ENCODE measurements at places on chromosomes 2 and 18.

GRCh38 chr2:25431604-25432003, 89.9 kb upstream of the DNMT3A start:
- DNase-seq, result no peak

- DNase-seq, result peak; percentile 73
Observed at GRCh38 chr2:177239932-177240630, 24.4 kb downstream of the NFE2L2 start.

- peak; percentile 49 for DNase-seq
Observed at GRCh38 chr2:117832905-117833613, 18.6 kb downstream of the DDX18 start.

DNA sequence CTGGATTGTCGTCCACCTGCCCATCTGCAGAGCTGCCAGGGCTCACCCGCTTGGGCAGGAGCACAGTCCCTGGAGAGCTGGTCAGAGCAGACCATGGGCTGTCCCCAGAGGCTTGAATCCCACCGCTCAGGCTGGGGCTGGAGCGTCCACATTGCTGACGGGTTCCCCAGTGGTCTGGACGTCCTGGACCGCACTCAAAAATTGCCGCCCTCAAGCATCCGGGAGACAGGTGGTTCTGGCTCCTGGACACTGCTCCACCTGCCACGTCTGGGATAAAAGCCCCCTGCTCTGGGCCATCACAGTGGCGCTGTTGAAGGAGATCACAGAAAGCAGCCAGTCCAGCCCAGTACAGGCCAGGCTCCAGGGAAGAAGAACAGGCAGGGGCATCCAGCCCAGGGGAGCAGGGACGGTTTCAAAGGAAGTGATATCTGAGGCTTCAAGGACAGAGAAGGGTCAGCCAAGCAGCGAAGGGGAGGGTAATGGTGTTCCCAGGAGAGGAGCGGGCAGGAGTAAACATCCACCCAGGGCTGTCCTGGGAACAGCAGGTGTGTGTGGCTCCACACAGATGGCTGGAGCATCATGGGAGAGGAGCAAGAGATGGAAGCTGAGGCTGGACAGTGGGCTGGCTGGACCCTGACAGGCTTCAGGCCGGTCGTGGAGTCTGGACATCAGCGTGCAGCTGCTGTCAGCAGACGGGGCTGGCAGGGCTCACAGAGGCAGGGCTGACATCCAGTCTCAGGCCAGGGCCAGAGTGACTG, 21.9 kb upstream of the ID2 start:
- DNase-seq, result no peak

- DNase-seq, result no peak
Observed at GRCh38 chr2:109317471-109318095, 188.6 kb downstream of the SH3RF3 start.

DNA sequence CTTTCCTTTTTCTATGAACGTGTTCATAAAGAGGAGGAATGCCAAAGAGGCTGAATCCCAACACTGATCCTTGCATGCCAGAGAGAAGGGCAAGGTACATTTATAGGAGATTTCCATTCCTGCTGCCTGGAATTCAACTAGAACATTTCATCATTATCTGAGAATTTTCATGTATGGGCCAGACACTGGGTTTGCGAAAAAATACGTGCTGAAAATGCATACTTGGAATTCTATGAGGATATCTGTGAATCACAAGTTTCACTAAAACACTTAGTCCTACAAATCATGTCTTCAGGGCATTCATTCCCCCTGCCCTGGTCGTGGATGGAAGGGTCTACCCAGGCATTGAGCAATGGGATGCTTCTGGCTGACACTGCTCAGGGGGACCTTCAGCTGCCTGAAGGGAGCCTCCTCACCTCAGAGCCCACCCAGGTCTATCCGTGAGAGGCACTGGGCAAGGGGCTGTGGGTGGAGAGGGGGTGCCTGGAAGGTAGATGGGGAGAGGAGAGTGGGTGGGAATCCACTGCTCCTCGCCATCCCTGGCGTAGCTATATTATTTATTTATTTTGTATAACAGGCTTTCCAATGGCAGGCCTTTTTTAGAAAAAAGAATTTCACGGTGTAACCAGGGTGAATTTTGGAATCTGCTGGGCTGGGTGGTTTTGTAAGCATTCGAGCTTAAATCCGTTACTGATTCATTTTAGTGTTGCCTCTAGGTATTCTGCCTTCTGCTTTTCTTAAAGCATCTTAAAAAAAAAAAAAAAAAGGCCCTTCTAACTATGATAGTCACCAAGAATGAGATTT, 560.6 kb upstream of the ID2 start:
- DNase-seq, result peak; percentile 70

GRCh38 chr2:230773039-230773773, 60.6 kb downstream of the CAB39 start:
- no peak for DNase-seq

GRCh38 chr2:152693033-152693432, 24.2 kb downstream of the PRPF40A start:
- no peak for DNase-seq

DNA sequence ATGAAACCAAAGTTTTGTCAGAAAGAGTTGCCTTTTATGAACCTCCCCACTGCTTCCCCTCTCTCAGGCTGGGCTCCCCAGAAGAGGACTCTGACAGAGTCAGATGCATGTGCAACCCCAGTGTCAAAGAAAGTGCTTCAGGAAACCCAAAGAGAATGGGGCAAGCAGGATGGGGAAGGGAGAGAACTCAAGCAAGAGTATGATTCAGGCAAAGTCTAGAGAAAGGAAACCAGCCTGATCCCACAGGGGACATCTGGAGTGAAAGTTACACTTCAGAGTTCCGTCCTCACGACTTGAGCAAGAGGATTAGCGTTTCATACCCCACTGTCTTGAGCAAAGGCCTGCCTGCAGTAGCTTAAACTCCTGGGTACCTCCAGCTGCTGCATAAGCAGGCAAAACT, 51.8 kb upstream of the EPC2 start:
- no peak for DNase-seq

DNA sequence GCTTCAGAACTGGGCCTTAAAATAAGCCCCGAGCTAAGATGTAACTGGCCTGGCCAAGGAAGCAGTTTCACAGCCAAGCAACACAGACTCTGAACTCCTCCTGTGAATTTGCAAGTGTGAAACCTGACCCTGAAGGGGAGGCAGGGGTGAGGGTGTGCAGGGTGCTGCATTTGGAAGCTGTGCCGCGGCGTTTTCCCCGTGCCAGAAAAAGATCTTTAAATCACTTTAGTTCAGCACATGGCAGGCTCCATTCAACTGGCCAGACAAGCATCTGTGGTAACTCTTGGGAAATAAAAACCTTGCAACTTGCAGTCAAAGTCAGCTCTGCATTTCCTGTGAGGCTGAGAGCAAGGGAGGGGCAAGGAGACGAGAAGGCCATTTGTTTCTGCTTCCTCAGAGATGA, 209.3 kb upstream of the SOX11 start:
- peak; percentile 79 for DNase-seq

DNA sequence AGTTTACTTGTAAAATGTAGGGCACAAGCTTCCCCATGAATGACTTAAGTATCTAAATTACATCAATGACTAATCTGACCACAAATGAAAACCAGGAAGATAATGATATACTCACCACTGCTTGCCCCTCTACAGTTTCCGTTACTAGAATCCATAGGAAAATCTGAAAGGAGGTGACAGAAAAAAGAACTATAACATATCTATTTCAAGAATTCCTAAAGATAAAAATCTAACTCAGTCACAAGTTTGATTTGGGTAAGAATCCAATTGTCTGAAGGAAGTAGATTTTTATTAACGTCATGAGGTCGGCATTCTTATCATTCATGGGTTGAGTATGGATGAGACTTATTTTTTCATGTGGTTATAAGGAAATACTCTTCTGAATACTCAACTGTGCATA, 7.8 kb downstream of the FRZB start:
- no peak for DNase-seq

DNA sequence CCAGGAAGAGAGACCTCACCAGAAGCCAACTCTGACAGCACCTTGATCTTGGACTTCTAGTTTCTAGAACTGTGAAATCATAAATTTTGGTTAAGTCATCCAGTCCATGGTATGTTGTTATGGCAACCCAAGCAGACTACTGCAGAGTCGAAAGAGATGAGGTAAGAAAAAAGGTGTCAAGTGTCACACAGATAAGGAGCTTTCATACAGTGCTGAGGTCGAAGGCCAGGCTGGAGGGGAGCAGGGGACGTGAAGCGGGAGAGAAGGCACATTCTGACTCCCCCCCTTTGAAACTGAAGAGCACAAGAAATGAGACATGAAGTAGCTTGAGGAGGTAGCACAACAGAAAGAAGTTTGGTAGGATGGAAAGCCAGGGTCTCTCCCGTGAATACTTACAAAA, 110.4 kb downstream of the ALK start:
- no peak for DNase-seq

- peak; percentile 87 for DNase-seq
Observed at GRCh38 chr2:74502720-74503505, 3.5 kb upstream of the LBX2 start.

- no peak for DNase-seq
Observed at GRCh38 chr2:226074391-226074790, 674.9 kb downstream of the NYAP2 start.

- DNase-seq, result no peak
Observed at GRCh38 chr2:122927710-122928557, 1097.2 kb upstream of the CNTNAP5 start.

DNA sequence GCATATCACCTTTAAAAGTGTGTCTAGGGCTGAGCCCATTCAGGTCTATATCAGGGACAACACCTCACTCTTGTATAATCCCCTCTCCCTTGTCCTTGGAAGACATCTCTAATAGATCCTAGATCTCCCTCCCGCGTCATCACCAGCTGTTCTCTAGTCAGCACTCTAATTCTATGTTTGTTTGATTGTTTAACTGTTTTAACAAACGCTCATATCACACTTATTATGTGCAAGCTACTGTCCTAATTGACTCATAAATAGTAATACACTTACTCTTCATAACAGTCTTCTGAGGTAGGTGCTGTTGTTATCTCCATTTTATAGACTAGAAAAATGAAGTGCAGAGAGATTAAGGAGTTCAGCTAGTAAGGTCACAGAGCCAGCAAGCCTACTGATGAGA, 1.6 kb upstream of the ERMN start:
- no peak for DNase-seq

- DNase-seq, result no peak
Observed at GRCh38 chr2:236858661-236859060, 227.0 kb upstream of the COPS8 start.

- peak; percentile 96 for DNase-seq
Observed at GRCh38 chr18:9575558-9575957, 38.8 kb downstream of the PPP4R1 start.

DNA sequence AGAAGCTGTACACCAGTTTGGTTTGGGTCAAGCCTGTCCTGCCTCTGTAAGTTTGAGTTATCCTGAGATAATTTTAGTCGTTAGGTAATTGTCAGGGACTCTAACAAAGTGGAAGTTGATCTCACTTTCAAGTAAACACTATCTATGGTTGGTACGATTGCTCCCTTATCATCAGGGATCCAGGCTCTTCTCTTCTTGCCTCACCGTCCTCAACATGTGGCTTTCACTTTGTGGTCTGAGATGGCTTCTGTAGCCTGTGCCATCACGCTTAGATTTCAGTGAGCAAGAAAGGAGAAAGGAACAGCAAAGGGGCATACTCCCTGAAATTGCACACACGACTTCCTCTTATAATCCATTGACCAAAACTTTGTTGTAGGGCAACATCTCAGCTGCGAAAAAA, 115.6 kb downstream of the CTAGE1 start:
- no peak for DNase-seq

GRCh38 chr2:212737392-212738172, 199.0 kb upstream of the ERBB4 start:
- no peak for DNase-seq

DNA sequence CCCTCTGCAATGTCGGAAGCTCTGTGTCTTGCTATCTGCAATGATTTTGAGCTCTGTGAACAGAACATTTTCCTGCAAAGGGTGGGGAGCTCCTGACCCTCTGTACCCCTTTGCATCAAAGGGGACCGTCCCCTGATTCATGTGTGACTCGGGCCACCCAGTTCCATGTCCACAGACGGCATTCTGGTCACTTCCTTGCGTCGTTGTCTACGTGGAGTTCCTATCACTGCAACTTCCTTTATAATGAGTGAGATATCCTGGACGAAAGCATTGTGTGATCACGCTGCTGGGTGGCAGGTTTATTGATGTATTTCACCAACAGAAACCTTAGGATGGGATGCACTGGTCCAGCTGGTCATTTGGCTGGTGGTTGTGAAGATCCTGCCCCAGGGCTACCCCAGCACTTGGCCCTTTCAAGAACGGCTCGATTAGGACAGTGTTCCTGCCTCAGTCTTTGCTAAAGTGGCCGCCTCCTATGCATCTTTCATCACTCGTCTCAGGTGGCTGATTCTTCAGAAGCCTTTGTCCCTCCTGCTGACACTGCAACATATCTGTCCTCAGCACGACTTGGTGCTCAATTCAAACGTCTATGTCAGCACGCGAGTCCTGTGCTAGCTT, 202.7 kb downstream of the ACKR3 start:
- no peak for DNase-seq

DNA sequence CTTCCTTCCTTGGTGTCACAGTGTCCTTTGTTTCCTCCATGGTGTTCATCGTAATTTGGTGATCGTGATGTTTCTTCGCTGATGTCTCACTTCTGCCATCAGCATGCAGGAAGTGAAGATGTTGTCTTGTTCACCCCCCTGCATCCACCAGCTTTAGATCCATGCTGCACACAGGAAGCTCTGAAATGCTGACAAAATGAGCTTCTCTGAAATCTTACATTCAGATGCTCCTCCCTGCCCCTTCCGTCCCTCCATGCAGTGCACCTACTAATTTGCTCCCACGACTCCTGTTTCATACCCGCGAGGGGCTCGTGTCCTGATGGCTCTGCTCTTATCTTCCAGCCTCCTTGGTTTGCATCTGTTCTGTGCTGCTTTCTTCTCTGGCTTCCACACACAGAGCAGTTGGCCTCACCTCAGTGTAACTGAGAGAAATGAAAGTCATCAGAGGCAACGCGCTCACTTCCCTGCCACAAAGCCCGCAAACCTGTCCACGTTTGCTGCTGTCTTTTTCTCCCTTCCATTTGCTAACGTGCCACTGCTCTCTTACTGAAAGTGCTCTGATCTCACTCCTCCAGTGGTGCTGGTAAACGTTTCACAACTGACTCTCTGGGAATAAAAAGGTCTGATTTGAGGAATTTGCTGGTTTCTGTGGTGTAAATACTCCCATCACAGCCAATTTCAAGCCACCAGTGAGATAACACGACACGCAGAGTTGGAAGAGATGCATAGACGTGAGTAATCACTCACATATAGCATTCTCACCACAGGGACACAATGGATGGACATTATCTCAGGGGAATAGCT, 41.0 kb upstream of the MGAT4A start:
- no peak for DNase-seq
